ENCODE measurements at places on chromosomes 1 and 21.
A peak's percentile ranks its signal among the peaks of the same experiment; 100 is the strongest.

- DNase-seq = no peak
Measured at GRCh38 chr1:245790441-245790840, 635.7 kb downstream of the KIF26B start.

DNA sequence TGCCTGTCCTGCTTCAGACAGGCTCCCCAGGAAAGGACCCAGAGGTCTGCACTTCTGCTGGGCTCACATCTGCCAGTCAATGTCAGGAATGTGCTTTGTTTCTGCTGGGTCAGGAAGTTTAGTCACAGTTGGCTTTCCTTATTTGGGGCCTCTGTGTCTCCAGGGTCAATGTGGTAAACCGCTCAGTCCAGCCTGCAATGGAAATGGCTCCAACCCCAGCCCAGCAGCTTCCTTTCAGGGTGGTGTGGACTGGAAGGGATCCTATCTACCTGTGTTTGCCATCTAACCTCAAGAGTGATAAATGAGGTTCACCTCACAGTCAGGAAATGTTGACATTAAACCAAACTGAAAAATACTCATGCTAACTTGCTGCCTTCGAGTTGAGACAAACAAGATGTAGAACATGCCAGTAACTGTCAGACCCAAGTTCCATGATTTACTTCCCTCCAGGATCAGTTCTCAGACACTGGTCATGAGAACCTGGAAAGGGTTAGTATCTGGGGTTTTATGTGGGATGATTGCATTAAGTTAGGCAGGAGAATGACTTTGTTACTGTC is 20.3 kb downstream of the ENO1 start:
- no peak for DNase-seq

DNA sequence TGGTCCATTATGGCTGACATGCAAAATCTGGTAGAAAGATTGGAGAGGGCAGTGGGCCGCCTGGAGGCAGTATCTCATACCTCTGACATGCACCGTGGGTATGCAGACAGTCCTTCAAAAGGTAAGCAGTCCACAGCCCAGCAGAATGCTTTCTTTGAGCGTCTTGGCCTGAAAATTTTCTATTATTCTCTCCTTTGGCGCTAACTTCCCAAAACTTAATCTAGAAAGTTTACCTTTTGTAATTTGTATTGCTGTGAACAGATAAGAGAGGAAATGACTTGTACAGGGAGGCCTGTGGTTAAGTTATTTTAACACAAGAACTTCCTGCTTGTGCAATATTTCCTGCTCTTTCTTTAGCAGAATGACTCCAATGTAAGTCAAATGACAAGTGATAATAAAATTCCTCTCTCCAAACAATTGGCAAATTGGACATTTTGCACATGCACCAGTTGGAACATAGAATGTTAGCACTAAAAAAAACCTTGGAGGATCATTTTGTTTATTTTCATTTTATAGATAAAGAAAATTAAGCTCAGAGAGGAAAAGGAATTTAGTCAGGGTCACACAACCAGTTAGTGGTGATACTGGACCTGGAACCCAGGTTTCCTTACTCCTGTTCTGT is 18.9 kb downstream of the CAP1 start:
- DNase-seq = no peak

GRCh38 chr1:204069887-204070286 is 3.0 kb upstream of the SOX13 start:
- no peak for DNase-seq

DNA sequence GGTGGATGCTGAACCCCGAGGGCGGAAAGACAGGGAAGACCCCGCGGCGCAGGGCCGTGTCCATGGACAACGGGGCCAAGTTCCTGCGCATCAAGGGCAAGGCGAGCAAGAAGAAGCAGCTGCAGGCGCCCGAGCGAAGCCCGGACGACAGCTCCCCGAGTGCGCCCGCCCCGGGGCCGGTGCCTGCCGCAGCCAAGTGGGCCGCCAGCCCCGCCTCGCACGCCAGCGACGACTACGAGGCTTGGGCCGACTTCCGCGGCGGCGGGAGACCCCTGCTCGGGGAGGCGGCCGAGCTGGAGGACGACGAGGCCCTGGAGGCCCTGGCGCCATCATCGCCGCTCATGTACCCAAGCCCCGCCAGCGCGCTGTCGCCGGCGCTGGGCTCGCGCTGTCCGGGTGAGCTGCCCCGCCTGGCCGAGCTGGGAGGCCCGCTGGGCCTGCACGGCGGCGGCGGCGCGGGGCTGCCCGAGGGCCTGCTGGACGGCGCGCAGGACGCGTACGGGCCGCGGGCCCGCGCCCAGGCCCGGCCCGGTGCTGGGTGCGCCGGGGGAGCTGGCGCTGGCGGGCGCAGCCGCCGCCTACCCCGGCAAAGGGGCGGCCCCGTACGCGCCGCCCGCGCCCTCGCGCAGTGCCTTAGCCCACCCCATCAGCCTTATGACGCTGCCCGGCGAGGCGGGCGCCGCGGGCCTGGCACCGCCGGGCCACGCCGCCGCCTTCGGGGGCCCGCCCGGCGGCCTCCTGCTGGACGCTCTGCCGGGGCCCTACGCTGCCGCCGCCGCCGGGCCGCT is 20.7 kb downstream of the FOXO6 start:
- peak; percentile 42 for DNase-seq

GRCh38 chr1:171258429-171258828 is 10.1 kb downstream of the FMO1 start:
- DNase-seq = no peak

DNA sequence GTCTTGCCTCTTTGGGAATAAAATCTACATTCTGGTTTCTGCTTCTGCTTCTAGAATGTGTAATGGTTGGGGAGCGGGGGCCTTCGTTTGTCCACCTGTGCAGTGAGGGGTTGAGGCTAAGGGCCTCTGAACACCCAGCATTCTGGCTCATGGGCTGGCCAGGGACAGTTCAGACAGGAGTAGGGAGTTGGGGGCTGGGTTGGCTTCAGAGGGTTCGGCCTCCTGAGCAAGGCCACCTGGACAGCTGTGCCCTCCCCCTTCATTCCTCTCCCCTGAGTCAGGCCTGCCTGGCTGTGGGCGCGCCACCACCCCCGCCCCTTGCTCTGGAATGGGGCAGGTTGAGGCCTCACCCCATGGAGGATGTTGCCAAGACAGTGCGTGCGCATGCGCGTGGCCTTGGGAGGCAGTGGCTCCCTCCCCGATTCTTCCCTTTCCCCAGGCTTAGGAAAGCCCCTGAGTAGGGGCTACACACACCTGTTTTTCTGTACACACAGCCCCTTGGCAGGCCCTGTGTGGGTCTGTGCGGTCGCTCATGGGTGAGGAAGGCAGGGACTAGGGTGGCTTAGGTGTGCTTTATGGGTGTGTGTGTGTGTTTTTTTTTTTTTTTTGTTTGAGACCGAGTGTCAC is 57.0 kb downstream of the YARS1 start:
- DNase-seq = peak; percentile 94

DNA sequence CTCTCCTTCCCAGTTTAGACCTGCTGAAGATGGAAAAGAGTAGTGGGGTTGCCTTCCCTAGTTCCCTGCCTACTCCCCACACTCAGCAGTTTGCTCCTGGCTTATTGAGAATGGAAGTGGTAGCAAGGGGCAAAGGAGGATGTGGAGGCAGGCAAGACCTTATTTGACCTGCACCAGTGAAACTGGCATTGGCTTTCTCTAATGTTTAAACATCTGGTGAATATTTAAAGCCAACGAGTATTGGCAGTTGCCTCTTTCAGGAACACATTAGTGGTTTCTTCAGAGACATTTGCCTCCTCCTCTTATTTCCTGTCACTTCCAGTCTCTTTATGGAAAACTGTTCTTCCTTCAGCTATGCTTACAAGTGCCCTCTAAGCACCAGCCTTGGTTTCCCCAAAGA is 62.4 kb upstream of the VAV3 start:
- DNase-seq = no peak

DNA sequence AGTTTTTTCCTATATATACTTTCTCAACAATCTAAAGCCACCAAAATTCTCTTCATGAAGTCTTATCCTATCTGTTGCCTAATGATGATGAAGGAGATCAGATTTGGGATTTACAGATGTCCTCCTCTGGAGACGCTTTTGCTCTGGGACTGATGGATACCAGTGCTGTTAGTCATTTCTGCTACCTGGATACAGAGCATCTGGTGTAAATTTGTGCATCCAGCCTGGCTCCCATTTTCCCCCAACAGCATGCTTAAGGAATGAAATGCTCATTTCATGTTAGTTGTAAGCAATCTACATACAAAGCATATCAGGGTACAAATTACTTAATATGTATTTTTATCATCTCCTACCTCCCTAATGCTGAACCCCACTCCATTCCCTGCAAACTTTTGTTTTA is 57.7 kb downstream of the HNRNPR start:
- no peak for DNase-seq

- DNase-seq = no peak
Measured at GRCh38 chr1:116486424-116486823, 84.4 kb downstream of the CD58 start.

GRCh38 chr21:27257226-27257625 is 290.3 kb upstream of the ADAMTS5 start:
- no peak for DNase-seq

DNA sequence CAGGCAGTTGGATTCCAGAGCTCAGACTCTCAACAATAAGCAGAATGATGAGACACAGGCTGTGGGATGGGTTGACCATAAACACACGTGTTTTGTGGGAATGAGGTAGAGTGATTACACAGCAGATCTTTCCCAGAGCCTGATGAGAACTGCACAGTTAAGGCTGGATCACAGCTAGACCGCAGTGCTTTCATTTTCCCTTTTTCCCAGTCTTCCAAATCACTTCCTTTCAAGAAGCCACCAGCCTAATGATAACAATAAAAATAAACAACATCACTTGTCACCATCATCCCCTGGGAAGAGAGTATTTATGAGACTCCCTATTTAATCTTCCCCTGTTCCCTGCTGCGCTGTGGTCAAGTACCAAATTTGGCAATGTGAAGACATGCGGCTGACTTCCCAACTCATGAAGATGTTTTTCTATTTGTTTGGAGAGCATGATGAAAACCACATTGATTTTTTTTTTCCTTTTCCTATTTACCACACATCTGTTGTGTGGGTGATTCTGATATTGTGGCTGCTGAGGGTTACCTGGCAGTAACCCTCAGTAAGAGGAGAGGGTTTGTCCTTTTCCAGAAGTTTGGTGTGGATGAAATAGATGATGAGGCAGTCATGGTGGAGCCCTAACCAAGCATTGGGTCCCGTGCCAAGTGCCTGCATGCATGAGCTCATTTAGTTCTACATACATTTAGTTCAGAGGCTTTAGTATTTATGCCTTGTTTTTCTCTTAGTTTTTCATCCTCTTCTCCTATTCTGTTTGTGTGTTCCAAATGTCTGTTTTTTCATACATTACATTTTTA is 248.9 kb upstream of the HOOK1 start:
- DNase-seq = no peak

Measured in HCT116 (cell line).